A549 treated with AZD2906 at 1 μM for 4 hours (cell line): ENCODE measurements at places on chromosomes 12 and 14. TPM values are rescaled to one million over a fixed set of nuclear protein-coding genes. Genes with fewer than 3 reads are reported as not detected.

DBX2 gene
- not detected in 5 replicates for total RNA-seq

TMEM263 gene
- total RNA-seq, result 24.4 to 31.9 TPM (median 30.2 TPM) in 5 replicates

IL26 gene
- not detected in 5 replicates for total RNA-seq

TPH2 gene
- not detected in 5 replicates for total RNA-seq

TMTC1 gene
- total RNA-seq, result 0.01 to 0.16 TPM (median 0.02 TPM) in 5 replicates

PTPRR gene
- 0.09 to 0.33 TPM (median 0.17 TPM) in 5 replicates for total RNA-seq

PTPRB gene
- total RNA-seq, result 0.45 to 0.78 TPM (median 0.65 TPM) in 5 replicates

VRTN gene
- total RNA-seq, result 0.02 to 0.03 TPM in 2 of 5 replicates, not detected in the others

AMDHD1 gene
- 2.0 to 2.7 TPM (median 2.3 TPM) in 5 replicates for total RNA-seq

TWF1 gene
- total RNA-seq, result 57.1 to 73.5 TPM (median 64.2 TPM) in 5 replicates

RNASE3 gene
- total RNA-seq, result not detected in 5 replicates

TRPV4 gene
- 0.07 to 0.11 TPM (median 0.08 TPM) in 5 replicates for total RNA-seq

SELPLG gene
- total RNA-seq, result 0.79 to 1.1 TPM (median 0.94 TPM) in 5 replicates
